K562 (cell line): ENCODE measurements at places on chromosomes 3 and 15. TPM values are rescaled to one million over a fixed set of nuclear protein-coding genes. Genes with fewer than 3 reads are reported as not detected.

CCDC33 gene
- 0.13 TPM in 1 of 2 replicates, not detected in the other for total RNA-seq

STRIT1 gene
- total RNA-seq, result not detected in 2 replicates

A4GNT gene
- not detected in 2 replicates for total RNA-seq

PLOD2 gene
- 0.69 and 0.72 TPM in 2 replicates for total RNA-seq
